ENCODE measurements at places on chromosomes 11 and 22. TPM values are rescaled to one million over a fixed set of nuclear protein-coding genes. Genes with fewer than 3 reads are reported as not detected.

Gene PRG2
- not detected for total RNA-seq

Gene PGM2L1
- 24.8 TPM for total RNA-seq

Gene KRTAP5-8
- total RNA-seq: not detected

Gene INS
- total RNA-seq: 0.62 TPM

Gene SMC1B
- 0.11 TPM for total RNA-seq

Gene PDE2A
- 4.9 TPM for total RNA-seq

Gene MEI1
- 0.16 TPM for total RNA-seq

Gene RASL10A
- 1.6 TPM for total RNA-seq

Gene TUB
- total RNA-seq: 32.1 TPM

GRCh38 chr22:31526270-31526669, 29.9 kb downstream of the SFI1 start:
- no peaks in the 10 kb centered on the region for H3K27me3 ChIP-seq
- DNase-seq: no peak
- H3K4me3 ChIP-seq: no peak overlapping the region
- H3K27ac ChIP-seq: no peak overlapping the region
- no peaks in the 10 kb centered on the region for H3K4me1 ChIP-seq

- H3K27me3 ChIP-seq: no peaks in the 10 kb centered on the region
- DNase-seq: no peak
- no peaks in the 10 kb centered on the region for H3K36me3 ChIP-seq
- H3K27ac ChIP-seq: no peak overlapping the region
- H3K4me3 ChIP-seq: no peak overlapping the region
These were observed 109.4 kb upstream of the ANO1 start for GRCh38 chr11:69968396-69969347.

DNA sequence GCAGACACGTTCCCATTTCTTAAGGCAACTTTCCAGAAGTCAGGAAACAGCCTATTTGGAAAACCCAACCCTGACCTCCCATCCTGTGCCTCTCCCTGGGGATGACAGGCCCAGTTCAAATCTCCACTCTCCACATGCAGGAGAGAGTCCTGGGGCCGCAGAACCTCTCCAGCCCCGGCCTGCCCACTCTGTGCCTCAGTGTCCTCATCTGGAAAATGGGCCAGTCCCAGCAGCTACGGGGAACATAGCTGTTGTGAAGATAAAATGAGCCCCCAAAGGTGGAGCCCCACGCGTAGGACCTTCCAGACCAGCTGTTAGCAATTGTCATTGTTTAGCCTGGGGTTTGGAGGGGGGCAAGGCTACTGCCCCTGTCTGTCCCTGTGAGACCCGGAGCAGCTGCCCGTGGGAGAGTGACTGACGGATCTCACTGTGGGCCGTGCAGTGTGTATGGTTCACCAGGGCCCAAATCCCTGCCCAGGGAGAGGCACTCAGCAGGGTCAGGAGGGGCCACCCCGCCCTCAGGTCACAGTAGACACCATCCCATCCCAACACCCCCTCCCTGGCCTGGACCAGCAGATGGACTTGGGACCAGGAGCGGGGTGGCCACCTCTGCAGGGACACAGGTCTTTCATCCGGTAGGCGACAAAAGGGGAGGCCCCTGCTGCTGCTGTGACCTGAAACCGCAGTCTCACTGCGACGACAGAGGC, 145.9 kb downstream of the CTTN start:
- no peak overlapping the region for H3K4me3 ChIP-seq
- H3K4me1 ChIP-seq: peaks cover 36% of the 10 kb centered on the region
- H3K27me3 ChIP-seq: no peaks in the 10 kb centered on the region
- no peak overlapping the region for H3K27ac ChIP-seq

DNA sequence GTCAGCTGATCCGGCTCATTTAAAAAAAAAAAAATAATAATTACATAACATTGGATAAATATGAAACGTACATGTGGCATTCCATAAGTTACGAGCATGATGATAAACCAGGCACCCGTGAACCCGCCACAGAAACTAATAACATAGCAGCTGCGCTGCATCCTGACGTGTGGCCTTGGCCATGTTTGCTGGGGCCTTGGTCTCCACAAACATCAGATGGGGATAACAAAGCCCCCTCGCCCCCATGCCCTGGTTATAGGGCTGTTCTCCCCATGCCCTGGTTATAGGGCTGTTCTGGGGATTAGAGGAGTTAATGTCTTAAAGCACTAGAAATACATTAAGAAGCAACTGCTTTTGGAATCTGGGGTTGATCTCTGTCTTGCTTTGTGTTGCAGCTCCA, 36.7 kb downstream of the FLRT1 start:
- H3K27ac ChIP-seq: no peak overlapping the region
- no peak overlapping the region for H3K4me3 ChIP-seq
- peaks cover 85% of the 10 kb centered on the region for H3K27me3 ChIP-seq
- peaks cover 12% of the 10 kb centered on the region for H3K4me1 ChIP-seq
- H3K36me3 ChIP-seq: no peaks in the 10 kb centered on the region

DNA sequence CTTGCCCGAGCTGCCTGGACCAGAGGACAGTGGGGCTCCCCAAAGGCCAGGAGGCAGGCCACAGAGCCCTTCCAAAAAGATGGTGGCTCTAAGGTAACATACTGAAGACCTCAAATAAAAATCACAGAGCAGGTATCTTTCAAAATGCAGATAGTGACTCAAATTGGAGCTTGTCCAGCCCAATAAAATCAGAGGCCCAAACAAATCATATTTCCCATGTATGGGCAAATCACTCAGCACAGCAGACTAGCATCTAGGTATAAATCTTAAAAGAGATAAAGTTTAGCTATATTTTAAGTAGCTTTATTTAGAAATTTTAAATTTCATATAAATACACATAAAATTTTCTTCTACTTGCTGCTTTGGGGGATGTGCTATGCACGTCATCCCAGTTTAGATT, 3.3 kb downstream of the TESMIN start:
- DNase-seq: no peak
- H3K27ac ChIP-seq: peak overlapping the region; percentile 83
- H3K27me3 ChIP-seq: no peaks in the 10 kb centered on the region

DNA sequence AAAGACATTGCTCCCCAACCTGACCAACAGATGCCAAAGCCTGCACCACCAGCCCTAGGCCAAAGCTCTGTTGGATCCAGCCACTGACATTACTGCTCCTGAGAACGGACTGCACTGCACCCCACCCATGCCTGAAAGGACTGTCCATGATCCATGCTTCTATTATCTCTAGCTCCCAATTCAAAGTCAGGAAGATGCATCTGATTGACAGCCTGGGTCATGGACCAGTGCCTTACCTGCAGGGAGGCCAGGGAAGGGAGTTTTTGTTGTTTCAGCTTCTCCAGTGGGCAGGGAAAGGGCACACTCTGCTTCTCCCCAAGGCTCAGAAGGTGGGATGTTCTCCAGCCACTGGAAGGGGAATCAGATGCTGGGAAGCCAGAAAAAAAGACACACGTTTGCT, 4.8 kb upstream of the PRDM11 start:
- no peak overlapping the region for H3K27ac ChIP-seq
- no peak overlapping the region for H3K4me3 ChIP-seq
- peaks cover 79% of the 10 kb centered on the region for H3K27me3 ChIP-seq
- peaks cover 7% of the 10 kb centered on the region for H3K4me1 ChIP-seq

DNA sequence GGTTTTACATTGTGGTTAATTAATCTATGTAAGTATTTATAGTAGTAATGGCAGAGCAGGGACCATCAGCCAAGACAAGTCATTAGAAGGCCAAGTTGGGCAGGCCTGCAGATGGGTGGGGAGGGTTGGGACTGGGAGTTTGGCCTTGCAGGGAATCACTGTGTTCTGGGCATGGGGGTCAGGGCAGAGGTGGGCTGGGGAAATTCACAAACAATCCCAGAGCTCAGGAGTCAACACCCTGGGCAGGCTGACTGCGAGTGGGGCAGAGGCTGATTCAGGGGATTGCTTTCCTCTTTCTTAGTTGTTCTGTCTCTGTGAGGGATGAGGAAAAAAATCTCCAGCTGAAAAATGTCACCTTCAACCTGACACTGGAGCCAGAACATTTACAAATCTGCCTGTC, 322.5 kb downstream of the NTM start:
- no peaks in the 10 kb centered on the region for H3K36me3 ChIP-seq
- peaks cover 53% of the 10 kb centered on the region for H3K27me3 ChIP-seq
- H3K27ac ChIP-seq: no peak overlapping the region
- H3K4me1 ChIP-seq: peaks cover 9% of the 10 kb centered on the region
- DNase-seq: no peak
- H3K4me3 ChIP-seq: no peak overlapping the region

DNA sequence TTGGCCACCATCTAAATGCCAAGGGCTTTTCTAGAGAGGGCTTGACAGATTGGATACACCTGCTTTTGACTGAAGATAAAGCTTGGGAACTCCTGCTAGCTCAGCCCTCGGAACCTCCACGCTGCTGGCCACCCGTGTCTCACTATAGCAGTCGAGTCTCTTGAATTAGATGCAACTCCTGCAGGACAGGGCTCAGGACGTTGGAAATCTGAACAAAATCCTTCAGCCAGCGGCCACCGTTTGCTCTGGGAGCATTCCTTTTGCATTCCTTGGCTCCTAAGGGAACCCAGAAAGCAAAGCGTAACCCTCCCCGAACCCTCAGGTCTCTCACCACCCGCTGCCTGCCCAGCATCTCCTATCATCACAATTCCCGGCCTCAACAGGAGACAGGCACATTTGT, 77.8 kb downstream of the GRIK4 start:
- no peaks in the 10 kb centered on the region for H3K36me3 ChIP-seq

- peaks cover 11% of the 10 kb centered on the region for H3K4me1 ChIP-seq
- H3K36me3 ChIP-seq: no peaks in the 10 kb centered on the region
- no peak for DNase-seq
- no peaks in the 10 kb centered on the region for H3K27me3 ChIP-seq
- no peak overlapping the region for H3K27ac ChIP-seq
These were observed 1162.1 kb downstream of the DLG2 start for GRCh38 chr11:84465040-84465439.

DNA sequence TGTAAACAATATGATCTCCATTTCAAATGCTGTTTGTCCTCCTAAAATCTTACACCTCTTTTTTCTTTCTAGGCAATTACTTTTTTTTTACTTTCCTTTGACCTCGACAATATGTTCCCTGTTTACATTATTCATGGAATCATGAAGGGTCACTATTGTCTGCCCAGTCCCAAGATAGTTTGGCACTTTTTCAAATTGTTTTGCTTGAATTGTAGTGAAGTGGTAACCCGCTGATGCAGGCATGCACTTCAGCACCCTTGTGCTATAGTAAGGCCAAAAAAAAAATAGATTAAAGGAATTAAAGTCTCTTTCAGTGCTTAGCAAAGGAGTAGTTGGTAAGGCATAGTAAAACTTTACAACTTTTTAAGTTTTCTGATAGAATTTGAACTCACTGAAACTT, 90.9 kb downstream of the PAX6 start:
- no peaks in the 10 kb centered on the region for H3K36me3 ChIP-seq
- peaks cover 27% of the 10 kb centered on the region for H3K4me1 ChIP-seq

DNA sequence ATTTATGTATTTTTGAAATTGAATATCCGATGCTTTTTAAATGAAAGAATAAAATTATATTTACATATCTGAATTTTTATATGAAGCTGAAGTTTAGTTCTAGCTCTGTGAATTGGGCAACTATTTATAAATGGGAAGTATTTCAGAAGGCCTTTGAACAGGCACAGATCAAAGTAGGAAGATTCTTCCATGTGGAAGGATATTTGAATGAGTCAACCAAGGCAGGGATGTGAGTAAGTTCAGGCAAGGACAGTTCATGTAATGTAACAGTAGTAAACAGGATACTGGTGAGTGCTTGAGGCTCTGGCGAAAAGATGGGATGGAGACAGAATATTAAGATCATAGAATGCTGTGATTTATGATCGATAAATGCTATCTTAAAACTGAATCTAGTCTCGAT, 417.8 kb upstream of the CCDC179 start:
- peaks cover 2% of the 10 kb centered on the region for H3K4me1 ChIP-seq
- H3K27ac ChIP-seq: no peak overlapping the region
- H3K27me3 ChIP-seq: no peaks in the 10 kb centered on the region
- H3K4me3 ChIP-seq: no peak overlapping the region
- no peak for DNase-seq

- peaks cover 16% of the 10 kb centered on the region for H3K4me1 ChIP-seq
- H3K36me3 ChIP-seq: no peaks in the 10 kb centered on the region
- no peak for DNase-seq
These were observed 235.6 kb downstream of the FAT3 start for GRCh38 chr11:92460213-92460612.

- H3K27me3 ChIP-seq: peaks cover 51% of the 10 kb centered on the region
- H3K36me3 ChIP-seq: no peaks in the 10 kb centered on the region
- no peak overlapping the region for H3K4me3 ChIP-seq
- no peak overlapping the region for H3K27ac ChIP-seq
These were observed 6.7 kb upstream of the RTN4RL2 start for GRCh38 chr11:57453543-57454177.

- peaks cover 9% of the 10 kb centered on the region for H3K27me3 ChIP-seq
- H3K27ac ChIP-seq: no peak overlapping the region
- no peaks in the 10 kb centered on the region for H3K4me1 ChIP-seq
- no peak for DNase-seq
These were observed 922.3 kb downstream of the BRD1 start for GRCh38 chr22:48905206-48905975.

DNA sequence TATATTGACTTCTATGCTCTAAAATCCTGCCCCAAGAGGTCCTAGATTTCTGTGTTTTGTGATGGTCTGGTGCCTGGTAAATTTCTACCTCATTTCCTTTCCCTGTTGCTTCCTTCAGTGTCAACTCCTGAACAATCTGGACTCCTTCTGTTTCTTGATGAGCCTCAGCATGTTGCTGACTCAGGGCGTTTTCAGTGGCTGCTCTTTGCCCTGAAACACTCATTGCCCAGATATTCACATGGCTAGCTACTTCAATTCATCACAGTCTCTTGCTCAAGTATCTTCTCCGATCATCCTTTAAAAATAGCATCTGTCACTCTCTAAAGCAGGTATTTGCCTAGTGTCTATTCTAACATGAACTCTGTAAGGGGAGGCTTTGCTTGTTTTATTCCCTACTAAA, 526.3 kb upstream of the RAG2 start:
- DNase-seq: no peak
- no peak overlapping the region for H3K4me3 ChIP-seq
- H3K4me1 ChIP-seq: no peaks in the 10 kb centered on the region
- peaks cover 3% of the 10 kb centered on the region for H3K27me3 ChIP-seq
- H3K36me3 ChIP-seq: peaks cover 56% of the 10 kb centered on the region
- H3K27ac ChIP-seq: no peak overlapping the region

Measured in WTC11 (cell line).